ENCODE measurements at places on chromosomes 5 and 9. TPM values are rescaled to one million over a fixed set of nuclear protein-coding genes. Genes with fewer than 3 reads are reported as not detected.

DNA sequence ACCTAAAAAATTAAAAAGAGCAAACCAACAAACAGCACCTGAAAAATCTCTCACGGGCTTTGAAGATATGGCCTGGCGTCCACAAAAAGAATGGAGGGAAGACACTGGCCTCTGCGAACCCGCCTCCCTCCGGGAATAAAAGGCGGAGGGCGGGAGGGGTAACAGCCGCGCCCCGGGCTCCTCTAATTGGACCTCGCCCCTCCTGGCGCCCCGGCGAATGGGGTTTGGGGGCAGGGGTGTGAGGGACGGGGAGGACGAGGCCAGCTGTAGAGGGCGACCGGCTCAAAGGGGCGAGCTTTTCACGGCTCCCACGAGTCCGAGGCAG is 753 bp downstream of the FANCC start:
- no peak for DNase-seq

GRCh38 chr9:36517131-36517530 is 55.6 kb upstream of the MELK start:
- no peak for DNase-seq

DNA sequence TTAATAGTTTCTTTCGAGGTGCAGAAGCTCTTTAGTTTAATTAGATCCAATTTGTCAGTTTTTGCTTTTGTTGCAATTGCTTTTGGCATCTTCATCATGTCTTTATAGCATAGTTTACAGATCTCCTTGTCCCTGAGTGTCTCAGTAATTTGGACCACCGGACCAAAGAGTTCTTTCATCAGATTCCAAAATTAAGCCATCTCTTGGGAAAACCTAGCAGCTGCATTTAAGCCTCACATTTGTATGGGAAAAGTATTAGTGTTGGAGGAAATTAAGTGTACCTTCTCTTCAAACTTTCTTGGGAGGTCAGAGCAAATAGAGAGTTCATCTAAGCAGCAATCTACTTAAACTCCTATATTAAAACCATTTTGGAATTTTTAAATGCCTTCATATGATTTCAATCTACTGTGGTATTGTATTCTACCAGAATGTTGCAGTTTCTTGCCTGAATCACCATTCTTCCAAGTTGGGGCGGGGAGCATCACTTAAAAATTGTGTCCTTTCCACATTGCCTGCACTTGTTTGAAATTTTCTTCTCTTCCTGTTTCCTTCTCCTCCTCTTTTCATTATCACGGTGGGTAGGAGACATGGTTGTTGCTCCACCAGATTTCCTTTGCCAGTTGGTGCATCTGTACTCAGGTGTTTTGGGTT is 97.3 kb upstream of the DAB2 start:
- no peak for DNase-seq

DNA sequence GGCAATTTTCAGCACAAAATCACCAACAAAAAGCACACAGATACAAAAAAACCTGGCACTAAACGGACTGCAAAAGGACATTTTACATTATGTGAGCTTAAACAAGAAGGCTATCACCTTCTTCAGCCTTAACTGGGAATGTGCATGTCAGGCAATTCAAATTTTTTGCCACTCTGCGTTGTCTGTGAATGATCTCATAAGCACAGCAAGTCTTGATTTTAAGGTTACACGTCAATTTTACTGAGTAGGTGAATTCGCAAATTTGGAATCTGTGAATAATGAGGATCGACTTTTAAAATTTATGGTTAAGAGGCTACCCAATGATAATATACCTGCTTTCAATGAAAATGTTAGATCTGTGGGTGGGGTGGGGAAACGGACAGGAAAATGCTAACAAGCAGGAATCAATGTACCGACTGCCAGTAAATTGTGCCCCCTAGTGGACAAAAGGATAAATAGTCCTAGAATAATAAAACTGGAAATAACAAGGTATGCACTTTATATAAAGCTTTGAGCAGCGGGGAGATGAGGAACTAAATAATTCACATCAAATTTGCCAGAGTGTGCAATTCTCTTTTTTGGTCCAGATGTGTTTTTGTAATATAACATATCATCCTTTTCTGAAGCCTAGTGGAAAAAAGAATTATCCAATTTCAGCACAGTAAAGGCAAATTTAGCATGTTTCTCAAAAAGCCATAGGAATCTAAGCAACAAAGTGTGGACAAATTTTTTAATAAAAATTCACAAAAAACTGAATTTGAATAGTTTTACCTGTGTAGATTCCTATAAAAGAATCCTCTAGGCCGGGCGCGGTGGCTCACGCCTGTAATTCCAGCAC is 20.5 kb downstream of the EQTN start:
- no peak for DNase-seq

- no peak for DNase-seq
Observed at GRCh38 chr5:98570661-98571191, 202.7 kb upstream of the RGMB start.

LRRTM2 gene
- total RNA-seq, result 0.29 TPM
